ENCODE measurements at places on chromosomes 6 and 20. TPM values are rescaled to one million over a fixed set of nuclear protein-coding genes. Genes with fewer than 3 reads are reported as not detected.

ABHD16B gene
- total RNA-seq: not detected

REM1 gene
- 7.2 TPM for total RNA-seq

KPNA5 gene
- total RNA-seq: 48.3 TPM

DNA sequence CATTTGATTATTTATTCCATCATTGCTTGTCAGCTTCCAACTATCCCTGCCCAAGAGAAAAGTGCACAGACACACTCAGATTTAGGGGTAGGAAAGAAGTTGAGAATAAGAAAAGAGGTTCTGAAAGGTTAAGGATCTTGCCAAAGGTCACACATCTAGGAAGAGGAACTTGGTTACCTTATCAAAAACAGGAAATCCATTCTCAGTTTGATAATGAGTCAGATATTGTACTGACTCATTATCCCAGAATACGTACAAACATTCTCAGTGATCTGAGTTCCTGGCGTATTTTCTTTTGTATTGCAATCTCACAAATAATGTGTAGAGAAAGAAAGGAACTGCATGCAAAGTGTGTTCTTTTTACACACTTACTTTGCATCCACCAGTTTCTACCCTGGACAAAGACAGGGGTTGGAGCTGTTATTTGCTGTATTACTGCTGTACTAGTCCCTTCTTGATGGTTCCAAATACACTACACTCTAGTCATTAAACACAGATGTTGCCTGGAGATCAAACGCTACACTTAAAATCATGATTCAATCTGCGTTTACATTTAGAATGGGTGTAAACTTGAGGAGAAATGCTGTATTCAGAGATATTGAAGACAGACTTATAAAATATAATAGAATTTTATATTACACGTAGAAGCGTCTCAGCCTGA is 545.7 kb downstream of the PRKN start:
- no peak overlapping the region for H3K27ac ChIP-seq
- no peaks in the 10 kb centered on the region for H3K4me1 ChIP-seq
- H3K36me3 ChIP-seq: no peaks in the 10 kb centered on the region
- H3K27me3 ChIP-seq: no peaks in the 10 kb centered on the region

- H3K36me3 ChIP-seq: no peaks in the 10 kb centered on the region
- no peaks in the 10 kb centered on the region for H3K27me3 ChIP-seq
- no peaks in the 10 kb centered on the region for H3K4me1 ChIP-seq
- no peak overlapping the region for H3K4me3 ChIP-seq
- no peak overlapping the region for H3K27ac ChIP-seq
Measured at GRCh38 chr6:116483616-116484015, 22.4 kb downstream of the CALHM6 start.

- peak overlapping the region; percentile 36 for H3K27ac ChIP-seq
- H3K36me3 ChIP-seq: no peaks in the 10 kb centered on the region
- no peak for DNase-seq
- H3K4me1 ChIP-seq: peaks cover 5% of the 10 kb centered on the region
- H3K4me3 ChIP-seq: no peak overlapping the region
Measured at GRCh38 chr20:47020231-47020630, 125.6 kb downstream of the EYA2 start.

GRCh38 chr20:38209054-38209675 is 44.1 kb upstream of the TGM2 start:
- H3K4me1 ChIP-seq: no peaks in the 10 kb centered on the region
- no peaks in the 10 kb centered on the region for H3K27me3 ChIP-seq
- DNase-seq: no peak
- H3K36me3 ChIP-seq: no peaks in the 10 kb centered on the region
- no peak overlapping the region for H3K4me3 ChIP-seq
- H3K27ac ChIP-seq: no peak overlapping the region

GRCh38 chr6:132365281-132365907 is 35.9 kb downstream of the MOXD1 start:
- H3K27me3 ChIP-seq: no peaks in the 10 kb centered on the region
- H3K4me3 ChIP-seq: no peak overlapping the region

DNA sequence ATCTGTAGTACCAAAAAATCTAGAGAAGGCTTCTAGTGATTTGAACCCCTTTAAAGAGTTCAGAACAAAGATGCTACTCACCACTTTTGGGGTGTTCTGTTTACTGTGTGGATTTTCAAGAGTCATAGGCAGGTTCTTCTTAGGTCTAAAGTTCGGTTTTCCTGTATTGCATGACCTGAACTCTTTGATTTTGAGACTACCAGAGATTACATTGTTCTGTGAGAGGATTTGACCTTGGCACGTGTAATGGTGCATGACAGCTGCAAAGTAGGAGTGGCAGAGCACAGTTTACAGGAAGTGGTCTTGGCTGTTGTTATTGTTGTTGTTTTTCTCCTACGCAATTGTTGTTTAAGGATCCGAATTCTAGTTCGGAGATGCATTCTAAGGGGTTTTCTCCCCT is 592.7 kb downstream of the EPHA7 start:
- DNase-seq: no peak
- no peak overlapping the region for H3K27ac ChIP-seq
- no peaks in the 10 kb centered on the region for H3K36me3 ChIP-seq
- no peaks in the 10 kb centered on the region for H3K4me1 ChIP-seq

All from uterus (tissue), 4 donors.